Putamen (tissue), 1 donor: ENCODE measurements at places on chromosomes 1 and 21.

GRCh38 chr1:28910379-28911115, 3.8 kb upstream of the EPB41 start:
- DNase-seq = no peak

- no peak for DNase-seq
These were observed 40.6 kb downstream of the DRAM2 start for GRCh38 chr1:111099289-111099688.

DNA sequence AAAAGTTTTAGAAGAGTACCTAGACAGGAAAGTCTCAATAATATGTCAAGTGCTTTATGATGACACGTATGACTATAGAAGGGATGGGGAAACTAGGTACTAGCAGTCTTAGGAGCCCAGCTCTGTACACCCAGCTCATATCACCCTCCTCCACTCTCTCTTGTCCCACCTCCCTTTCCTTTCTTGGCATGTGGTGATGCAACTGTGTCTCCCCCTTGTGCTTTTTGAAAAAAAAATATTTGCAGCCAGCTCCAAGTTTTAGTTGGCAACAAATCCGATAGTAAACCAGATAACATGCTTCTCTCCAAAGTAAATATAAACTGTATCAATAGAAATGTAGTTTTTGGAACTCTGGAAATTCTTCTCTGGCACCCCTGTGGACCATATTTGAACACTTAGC, 280.7 kb downstream of the PDE4B start:
- no peak for DNase-seq

GRCh38 chr1:182146286-182146685, 84.8 kb upstream of the ZNF648 start:
- no peak for DNase-seq

DNA sequence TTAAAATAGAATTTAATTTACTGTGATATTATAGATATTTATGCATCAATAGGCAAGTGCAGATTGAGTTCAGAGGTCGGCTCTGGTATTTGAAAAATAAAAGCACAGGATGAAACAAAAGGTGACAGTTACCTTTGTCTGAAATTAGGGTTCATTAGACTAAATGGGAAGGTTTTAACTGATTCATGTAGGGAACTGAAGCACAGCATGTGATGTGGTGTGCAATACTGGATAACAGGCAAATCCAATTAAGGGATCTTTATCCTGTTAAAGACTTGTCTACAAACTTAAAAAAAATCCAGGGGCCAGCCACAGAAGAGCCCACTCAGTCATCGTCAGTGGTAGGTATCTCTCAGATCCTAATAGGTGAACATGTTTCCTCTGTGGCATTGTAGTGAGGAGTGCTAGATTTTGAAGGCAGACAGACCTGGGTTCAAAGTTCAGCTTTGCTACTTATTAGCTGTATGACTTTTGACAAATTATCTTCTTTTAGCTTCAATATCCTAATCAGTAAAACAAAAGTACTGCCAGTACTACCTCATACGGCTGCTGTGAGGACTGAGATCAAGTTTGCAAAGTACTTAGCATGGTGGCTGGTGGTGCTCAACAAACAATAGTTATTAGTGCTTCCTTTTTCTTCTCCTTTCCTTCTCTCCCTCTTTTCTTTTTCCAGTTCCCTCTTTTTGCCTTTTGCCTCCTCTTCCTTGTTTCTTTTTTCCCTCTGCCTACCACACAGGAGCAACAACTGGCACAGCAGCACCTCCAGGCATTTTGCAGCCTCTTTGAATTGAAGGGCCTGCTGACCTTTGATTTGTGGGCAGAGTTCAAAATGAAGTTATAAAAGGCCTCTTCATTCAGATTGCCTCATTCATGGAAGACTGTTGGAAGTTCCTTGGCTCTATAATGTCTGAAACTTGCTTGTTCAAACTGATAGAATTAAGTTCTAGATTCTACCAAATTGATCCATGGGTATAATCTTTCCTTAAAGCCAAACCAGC, 44.9 kb upstream of the FOXD3 start:
- no peak for DNase-seq

DNA sequence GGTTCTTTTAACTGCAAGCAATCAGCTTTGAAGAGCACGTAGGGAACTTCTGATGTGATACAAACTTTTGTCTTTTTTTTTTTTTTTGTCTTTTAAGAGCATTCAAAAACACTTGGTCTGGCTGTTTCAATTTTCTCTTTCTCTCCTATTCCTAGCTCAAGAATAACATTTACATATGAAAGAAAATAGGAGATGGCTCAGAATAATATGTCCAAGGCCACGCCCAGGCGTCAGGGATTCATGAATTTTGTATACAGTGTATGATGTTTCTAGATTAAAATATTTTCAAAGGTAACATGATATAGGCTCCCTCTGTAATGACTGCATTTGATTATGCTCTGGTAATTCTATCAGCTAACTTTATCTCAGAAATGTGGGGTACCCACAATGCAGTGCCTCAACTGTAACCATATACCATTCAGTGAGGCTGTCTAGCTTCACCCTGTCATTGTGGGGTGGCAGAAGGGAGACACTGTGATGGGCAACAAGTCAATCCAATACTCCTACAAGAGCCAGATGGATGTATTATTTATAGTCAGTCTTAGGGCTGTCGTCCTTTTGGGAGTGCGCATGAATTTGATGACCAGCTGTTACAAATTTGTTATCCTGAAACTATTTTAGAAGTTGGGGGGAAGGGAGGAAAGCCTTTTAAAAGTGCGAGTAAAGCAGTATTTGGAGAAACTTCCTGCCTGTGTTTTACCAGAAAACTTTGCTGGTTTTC, 1.5 kb upstream of the AKNAD1 start:
- no peak for DNase-seq
